ENCODE measurements at places on chromosomes 11 and 22. TPM values are rescaled to one million over a fixed set of nuclear protein-coding genes. Genes with fewer than 3 reads are reported as not detected.

The AIFM3 gene
- total RNA-seq: 4.3 TPM

The TRPC6 gene
- 0.09 TPM for total RNA-seq

The CDHR5 gene
- not detected for total RNA-seq

The DRD4 gene
- 6.6 TPM for total RNA-seq

The TIMM8B gene
- 46.9 TPM for total RNA-seq

GRCh38 chr22:48212727-48213126 lies 1450.3 kb downstream of the TBC1D22A start:
- H3K27me3 ChIP-seq: no peaks in the 10 kb centered on the region
- no peak for DNase-seq
- no peaks in the 10 kb centered on the region for H3K36me3 ChIP-seq
- no peak overlapping the region for H3K27ac ChIP-seq
- H3K4me1 ChIP-seq: peaks cover 14% of the 10 kb centered on the region
- H3K4me3 ChIP-seq: no peak overlapping the region

DNA sequence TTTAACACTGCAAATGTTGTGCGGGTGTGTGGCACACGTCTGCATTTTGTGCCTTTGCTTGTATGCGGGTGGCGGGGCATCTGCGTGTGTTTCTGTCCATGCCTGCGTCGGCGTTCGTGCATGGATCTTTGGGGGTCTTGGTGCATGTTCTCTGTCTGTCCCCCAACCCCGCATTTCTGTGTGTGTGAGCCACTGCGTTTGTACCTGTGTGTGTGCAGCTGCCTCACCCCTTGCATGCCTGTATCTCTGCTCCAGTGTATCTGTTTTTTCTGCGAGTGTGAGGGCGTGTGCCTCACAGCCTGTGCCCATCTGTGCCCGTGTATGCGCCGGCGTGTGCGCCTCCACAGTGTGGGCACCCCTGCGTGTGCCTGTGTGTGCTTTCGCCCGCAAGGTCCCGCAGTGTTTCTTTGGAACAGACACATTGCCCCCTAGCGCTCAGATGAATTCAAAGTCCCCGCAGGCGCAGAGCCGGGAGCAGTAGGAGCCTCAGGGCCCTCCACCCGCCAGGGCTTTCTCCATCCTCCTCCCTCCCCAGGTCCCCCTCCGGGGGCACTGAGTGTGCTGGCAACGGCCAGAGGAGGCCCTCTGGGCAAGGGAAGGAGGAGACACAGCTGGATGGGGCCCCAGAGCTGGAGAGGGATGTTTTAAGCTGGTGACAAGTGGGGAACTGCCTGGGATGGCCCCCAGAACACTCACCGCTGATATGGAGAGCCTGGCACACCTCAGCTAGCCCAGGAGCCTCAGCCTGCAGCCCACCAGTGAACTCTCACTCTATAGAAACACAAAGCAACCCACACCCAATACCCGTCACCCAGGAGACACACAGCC lies 3.1 kb upstream of the MN1 start:
- peaks cover 33% of the 10 kb centered on the region for H3K4me1 ChIP-seq
- no peak overlapping the region for H3K4me3 ChIP-seq
- no peaks in the 10 kb centered on the region for H3K36me3 ChIP-seq
- no peak overlapping the region for H3K27ac ChIP-seq

DNA sequence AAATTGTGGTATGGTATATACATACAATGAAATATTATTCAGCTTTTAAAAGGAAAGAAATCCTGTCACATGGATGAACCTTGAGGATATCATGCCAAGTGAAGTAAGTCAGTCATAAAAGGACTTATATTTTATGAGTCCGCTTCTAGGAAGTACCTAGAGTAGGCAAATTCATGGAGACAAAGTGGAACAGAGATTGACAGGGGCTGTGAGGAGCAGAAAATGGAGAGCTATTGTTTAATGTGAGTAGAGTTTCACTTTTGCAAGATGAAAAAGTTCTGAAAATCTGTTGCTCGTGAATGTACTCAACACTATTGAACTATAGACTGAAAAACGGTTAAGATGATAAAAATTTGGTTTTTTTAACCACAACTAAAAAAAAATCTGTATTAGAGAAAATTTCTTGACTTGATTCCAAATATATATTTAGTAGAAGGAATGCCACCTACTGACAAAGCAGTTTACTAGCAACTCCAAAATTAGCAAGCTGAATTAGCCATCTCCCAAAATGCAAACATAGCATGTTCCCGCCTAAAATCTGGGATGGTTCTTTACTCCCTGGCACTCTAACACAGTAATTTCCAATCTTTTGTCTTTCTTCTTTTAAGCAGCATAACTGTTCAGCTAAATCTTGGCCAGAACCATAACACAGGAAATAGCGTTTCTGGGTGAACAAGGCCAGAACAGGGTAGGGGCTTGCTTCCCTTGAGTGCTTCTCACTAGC lies 1.5 kb downstream of the UFD1 start:
- no peak for DNase-seq
- H3K27me3 ChIP-seq: no peaks in the 10 kb centered on the region
- peaks cover 17% of the 10 kb centered on the region for H3K4me1 ChIP-seq
- H3K4me3 ChIP-seq: peak overlapping the region; percentile 77
- H3K36me3 ChIP-seq: no peaks in the 10 kb centered on the region
- H3K27ac ChIP-seq: no peak overlapping the region

GRCh38 chr11:87432022-87432421 lies 394.3 kb downstream of the TMEM135 start:
- no peak overlapping the region for H3K27ac ChIP-seq
- no peaks in the 10 kb centered on the region for H3K4me1 ChIP-seq
- H3K27me3 ChIP-seq: no peaks in the 10 kb centered on the region
- no peak for DNase-seq

Data from neural progenitor cell (in vitro differentiated cells).